Heart left ventricle (tissue), 16 donors: ENCODE measurements at places on chromosomes 13 and 19. TPM values are rescaled to one million over a fixed set of nuclear protein-coding genes. Genes with fewer than 3 reads are reported as not detected.

SBK3 gene
- 14.0 TPM for total RNA-seq

NOTCH3 gene
- total RNA-seq, result 29.6 TPM

DNA sequence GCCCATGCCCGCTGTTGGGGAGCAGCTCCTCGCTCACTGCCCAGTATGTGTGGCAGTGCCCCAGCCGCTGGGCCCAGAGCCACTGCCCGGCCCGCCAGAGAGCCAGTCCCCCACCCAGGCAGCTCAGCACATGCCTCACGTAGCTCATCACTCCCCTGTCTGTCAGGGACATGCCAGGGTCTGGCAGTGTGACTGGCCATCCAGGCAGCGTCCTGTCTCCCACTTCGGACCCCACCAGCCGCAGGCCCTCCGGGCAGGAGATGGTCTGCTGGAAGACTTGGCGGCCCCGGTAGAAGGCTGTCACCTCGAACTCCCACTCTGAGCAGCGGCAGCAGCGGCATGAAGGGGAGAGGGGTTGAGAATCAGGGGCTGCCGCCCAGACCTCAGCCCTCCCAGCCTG lies 3.6 kb downstream of the IRF3 start:
- no peaks in the 10 kb centered on the region for H3K27me3 ChIP-seq
- peaks cover 26% of the 10 kb centered on the region for H3K4me1 ChIP-seq
- no peak for DNase-seq
- no peak overlapping the region for H3K27ac ChIP-seq
- no peak overlapping the region for H3K4me3 ChIP-seq

CDC16 gene
- total RNA-seq, result 25.1 TPM

GRCh38 chr19:21256722-21257121 lies 72.5 kb downstream of the ZNF708 start:
- DNase-seq, result no peak
- no peak overlapping the region for H3K27ac ChIP-seq
- H3K27me3 ChIP-seq, result no peaks in the 10 kb centered on the region
- H3K4me1 ChIP-seq, result no peaks in the 10 kb centered on the region
- no peak overlapping the region for H3K4me3 ChIP-seq

DNA sequence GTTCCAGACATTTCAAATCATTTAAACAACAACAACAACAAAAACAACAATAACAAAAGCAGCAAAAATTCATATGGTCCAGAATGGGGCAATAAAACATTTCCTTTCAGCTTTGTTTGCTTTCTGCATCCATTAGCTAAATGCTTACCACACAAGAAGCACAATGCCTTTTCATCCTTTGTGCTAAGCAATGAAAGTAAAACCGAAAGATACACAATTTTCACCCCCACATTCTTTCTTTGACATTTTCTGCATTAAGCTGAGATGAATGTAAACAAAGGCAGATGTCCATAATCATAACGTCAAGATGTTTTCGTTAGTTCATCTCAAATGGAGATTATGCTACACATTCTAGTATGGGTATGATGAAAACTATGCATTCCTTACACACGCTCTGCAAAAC lies 568.5 kb downstream of the SLITRK6 start:
- H3K27ac ChIP-seq, result no peak overlapping the region
- H3K4me3 ChIP-seq, result no peak overlapping the region
- no peaks in the 10 kb centered on the region for H3K36me3 ChIP-seq
- H3K4me1 ChIP-seq, result no peaks in the 10 kb centered on the region
- no peak for DNase-seq
- H3K27me3 ChIP-seq, result no peaks in the 10 kb centered on the region

DNA sequence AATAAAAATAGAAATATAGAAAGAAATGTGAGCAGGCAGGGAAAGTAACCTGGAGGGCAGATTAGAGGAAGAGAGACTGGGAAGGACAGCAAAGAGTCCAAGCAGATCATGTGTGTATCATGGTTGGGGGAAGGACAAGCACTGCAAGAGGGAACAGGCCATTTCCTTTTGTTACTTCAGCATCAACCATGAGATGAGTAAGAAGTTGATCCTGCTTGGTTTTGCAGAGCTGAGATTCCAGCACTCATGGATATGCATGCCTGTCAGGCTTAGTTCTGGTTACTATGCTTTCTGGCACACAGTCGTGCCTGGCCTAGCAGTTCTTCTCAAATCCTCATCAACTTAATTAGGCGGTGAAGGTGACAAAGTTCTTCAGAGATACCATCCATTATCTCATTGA lies 18.1 kb downstream of the NALCN start:
- DNase-seq, result no peak
- no peaks in the 10 kb centered on the region for H3K4me1 ChIP-seq
- H3K27ac ChIP-seq, result no peak overlapping the region

DNA sequence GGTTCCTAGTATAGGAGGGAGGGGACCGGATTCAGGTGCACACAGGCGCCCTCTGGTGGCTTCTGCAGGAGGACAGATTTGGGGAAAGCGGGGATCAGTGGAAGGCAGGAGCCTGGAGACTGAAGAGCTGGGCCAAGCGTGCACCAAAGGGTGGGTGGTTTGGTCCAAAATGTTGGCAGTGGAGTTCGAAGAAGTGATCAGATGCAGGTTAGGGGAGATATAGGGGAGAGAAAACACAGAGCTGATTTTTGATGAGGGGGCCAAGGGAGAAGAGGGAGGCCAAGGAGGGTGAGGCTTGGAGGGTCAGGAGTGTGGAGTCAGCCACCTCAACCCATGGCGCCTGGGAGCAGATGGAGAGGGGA lies 6.8 kb upstream of the CARM1 start:
- H3K4me1 ChIP-seq, result peaks cover 4% of the 10 kb centered on the region
- H3K27me3 ChIP-seq, result no peaks in the 10 kb centered on the region
- H3K36me3 ChIP-seq, result no peaks in the 10 kb centered on the region
- H3K4me3 ChIP-seq, result no peak overlapping the region
- H3K27ac ChIP-seq, result no peak overlapping the region

- no peak for DNase-seq
- no peaks in the 10 kb centered on the region for H3K27me3 ChIP-seq
- H3K4me3 ChIP-seq, result no peak overlapping the region
- no peak overlapping the region for H3K27ac ChIP-seq
- H3K36me3 ChIP-seq, result no peaks in the 10 kb centered on the region
- H3K4me1 ChIP-seq, result no peaks in the 10 kb centered on the region
Observed at GRCh38 chr13:71619096-71619495, 247.9 kb downstream of the DACH1 start.

DNA sequence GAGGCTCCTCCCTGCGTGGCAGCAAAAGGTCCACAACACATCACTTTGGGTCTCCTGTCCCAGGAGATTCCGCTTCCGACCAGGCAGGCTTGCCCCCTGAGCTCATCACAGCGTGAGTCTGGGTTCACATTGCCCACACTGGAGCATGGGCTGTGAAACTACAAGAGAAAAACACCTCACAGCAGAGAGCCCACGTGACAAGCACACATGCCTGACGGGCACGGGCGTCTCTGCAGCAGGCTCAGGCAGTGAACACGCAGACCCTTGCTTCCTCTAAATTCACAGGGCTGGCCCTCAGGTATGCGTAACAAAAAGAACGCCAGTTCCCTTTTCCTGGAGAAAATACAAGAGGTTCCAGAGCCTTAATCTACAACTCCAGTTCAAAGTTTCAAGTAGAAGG lies 41.9 kb downstream of the RASA3 start:
- no peak overlapping the region for H3K4me3 ChIP-seq
- no peak overlapping the region for H3K27ac ChIP-seq
- H3K27me3 ChIP-seq, result no peaks in the 10 kb centered on the region
- DNase-seq, result no peak
- H3K36me3 ChIP-seq, result no peaks in the 10 kb centered on the region
- no peaks in the 10 kb centered on the region for H3K4me1 ChIP-seq
